Stimulated activated CD8-positive, alpha-beta memory T cell treated with anti-CD3 and anti-CD28 coated beads, Interleukin-7, amount 100 ng/mL, for 24 hours (primary cell): ENCODE measurements at places on chromosomes 6 and 20.

DNA sequence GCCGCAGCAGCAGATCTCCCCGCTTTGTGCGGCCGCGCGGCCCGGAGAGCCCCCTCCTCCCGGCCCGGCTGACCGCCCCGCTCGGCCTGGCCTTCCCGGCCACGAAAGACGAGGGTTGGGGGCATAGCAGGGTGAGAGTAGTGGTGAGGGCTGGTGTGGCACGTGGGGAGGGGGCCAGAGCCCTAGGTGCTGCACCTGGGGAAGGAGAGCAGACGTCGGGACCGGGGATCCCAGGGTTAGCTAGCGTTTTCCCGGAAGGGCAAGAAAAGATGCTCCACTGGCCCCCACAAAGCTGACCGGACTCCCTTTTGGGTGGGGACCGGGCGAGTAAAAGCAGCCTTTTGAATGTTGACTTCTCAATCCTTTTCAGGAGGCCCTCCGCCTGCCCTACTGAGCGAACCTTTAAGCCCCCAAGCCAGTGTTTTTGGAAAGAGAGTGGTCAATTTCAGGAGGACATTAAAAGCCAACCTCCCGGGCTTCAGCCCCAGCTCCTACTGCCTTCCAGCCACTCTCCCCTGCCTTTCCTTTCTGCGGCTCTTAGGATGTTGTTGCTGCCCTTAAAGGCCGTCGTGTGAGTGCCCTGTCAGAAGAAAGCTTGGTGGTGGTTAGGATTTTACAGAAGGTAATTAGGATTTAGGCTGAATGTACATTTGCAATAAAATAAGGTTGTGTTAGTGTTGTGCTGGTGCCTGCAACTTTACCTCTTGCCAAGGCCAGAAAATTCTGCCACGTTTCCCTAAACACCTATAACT is 648 bp upstream of the BACH2 start:
- DNase-seq = no peak

- DNase-seq = no peak
Measured at GRCh38 chr20:37524859-37525708, 2.6 kb downstream of the BLCAP start.

GRCh38 chr6:104227508-104227907 is 632.2 kb downstream of the HACE1 start:
- DNase-seq = no peak

DNA sequence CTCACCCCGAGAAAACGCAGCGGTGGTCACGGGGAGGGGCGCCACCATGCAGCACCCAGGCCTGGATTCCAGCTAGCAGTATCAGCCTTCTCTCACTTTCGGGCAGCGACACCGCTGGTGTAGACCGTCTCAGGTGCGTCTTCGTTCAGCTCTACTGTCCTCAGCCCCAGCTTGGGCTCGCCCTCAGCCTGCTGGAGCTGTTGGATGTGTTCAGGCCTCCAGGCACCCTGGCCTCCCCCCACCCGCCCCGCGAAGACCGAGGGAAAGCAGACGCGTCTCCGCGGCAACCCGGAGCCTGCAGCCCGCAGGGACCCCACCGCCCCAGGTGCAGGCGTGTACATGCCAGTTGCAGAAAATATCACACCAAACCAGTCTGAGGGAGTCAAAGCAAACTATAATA is 60.8 kb upstream of the CARMIL1 start:
- no peak for DNase-seq

DNA sequence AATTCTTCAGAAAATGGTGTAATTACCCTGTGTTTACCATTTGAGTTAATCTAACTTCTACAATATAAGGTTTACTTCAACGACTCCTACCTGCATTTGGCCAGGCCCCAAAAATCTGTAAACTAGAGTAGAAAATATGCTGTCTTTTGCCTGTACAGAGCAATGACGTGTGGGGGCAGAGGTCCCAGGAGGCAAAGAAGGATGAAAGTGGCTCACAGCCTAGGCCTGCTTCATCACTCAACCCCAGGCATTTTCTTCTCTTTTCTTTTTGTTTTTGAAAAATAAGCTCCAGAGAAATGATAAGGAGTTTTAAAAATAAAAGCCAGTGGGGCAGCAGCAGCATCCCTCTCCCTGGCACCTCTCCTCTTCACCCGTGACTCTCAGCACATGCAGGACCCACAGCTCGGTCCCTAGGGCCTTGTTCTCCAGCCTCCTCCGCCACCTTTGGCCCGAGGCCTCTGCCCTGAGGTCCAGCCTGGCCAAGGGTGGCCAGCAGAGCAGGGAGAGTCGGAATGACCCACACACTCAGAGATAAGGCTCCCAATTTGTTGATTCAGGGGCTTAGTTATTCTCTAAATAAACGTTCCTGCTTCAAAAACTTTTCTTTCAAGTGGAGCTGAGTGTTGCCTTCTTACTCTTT is 310.3 kb upstream of the RNF24 start:
- no peak for DNase-seq

DNA sequence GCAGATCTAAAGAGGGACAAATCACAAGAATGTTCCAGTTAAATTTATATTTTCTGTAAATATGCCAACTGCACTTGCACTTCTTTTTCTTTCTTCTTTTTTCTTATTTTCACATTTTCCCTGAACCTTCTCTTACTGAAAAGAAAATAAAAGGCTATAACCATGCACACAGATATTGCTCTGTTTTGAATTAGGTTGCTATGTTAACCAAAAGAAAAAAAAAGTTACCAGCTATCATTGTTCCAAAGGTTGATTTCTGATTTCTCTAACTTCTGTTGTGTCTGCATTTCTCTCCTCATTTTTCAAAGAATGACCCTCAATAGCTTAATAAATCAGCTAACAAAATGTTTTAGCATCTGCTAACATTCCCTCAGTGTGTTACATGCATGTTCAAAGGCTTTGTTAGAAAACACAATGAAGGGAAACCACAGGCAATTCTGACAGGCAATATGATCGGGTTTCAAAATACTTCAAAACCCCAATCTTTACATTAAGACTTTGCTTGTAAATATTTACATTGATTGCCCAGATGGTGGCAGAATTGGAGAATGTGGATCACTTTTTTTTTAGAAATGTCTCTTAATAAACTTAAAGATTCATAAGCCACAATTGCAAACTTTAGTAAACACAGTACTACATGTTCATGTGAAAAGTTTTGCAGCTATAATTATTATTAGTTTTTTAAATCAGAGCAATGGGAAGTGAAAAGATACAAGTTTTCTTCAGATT is 928.3 kb upstream of the FLRT3 start:
- DNase-seq = no peak

- no peak for DNase-seq
Measured at GRCh38 chr20:18615020-18615650, 27.3 kb downstream of the DTD1 start.

DNA sequence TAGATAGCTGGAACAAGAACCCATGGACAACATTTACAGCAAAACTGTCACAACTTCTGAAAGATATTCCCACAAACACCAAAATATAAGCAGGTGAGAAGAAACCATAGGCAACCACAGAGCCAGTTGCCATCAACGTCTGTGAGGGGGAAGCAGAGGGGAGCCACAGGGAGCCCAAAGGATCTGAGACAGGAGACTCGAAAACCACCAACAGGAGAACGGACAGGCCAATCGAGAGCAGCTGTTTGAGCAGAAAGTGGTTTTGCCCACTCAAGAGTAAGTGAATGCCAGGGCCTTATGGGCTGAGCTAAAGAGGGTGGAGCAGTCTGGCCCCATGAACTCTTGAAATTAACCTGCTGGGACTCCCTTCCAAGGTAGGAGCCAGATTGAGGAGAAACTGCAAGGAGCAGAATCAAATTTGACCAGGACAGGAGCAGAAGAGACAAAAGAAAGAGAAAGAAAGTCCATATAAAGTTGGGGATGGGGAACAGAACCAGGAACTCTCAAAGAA is 195.4 kb downstream of the ANKRD60 start:
- no peak for DNase-seq

DNA sequence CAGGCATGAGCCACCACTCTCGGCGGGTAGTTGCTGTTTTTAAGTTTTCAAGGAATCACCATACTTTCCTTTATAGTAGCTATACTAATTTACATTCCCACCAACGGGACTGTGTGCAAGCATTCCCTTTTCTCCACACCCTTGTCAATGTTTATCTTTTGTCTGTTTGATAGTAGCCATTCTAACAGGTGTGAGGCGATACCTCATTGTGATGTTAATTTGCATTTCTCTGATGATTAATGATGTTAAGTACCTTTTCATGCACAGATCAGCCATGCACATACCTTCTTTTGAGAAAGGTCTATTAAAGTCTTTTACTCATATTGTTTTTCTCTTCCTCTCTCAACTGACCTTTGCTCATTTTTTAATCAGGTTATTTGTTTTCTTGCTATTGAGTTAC is 43.0 kb upstream of the CCND3 start:
- DNase-seq = no peak

- DNase-seq = no peak
Measured at GRCh38 chr6:150881911-150882481, 16.5 kb downstream of the MTHFD1L start.

DNA sequence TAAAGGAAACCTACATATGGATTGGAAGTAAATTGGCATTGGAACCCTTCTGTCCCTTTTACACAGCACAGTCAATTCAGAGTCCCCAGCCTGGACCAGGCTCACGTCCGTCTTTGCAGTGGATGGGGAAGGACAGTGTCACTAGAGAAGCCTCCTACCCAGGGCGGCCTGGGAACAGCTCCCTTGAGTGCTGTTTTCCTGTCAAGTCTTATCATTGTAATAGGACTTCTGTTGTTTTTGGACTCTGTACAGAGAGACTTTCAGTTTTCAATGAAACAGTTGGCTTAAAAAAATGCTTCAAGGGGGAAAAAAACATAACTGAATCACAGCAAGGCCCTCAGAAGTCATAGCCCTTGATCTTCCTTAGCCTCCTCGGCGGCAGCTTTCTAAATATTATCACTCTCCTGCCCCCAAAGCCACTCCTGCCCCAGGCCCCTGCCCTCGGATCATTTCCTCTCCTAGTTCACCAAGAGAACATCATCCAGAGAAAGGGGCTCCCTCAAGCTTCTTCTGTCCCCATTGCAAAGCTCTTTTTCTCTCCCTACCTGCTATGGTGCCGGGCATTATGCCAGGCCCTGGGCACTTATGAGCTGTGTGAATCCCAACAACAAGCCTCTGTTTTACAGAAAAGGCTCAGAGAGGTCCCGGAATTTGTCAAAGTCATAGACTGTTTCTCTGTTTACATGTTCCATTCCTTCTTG is 37.8 kb upstream of the CNKSR3 start:
- DNase-seq = no peak

DNA sequence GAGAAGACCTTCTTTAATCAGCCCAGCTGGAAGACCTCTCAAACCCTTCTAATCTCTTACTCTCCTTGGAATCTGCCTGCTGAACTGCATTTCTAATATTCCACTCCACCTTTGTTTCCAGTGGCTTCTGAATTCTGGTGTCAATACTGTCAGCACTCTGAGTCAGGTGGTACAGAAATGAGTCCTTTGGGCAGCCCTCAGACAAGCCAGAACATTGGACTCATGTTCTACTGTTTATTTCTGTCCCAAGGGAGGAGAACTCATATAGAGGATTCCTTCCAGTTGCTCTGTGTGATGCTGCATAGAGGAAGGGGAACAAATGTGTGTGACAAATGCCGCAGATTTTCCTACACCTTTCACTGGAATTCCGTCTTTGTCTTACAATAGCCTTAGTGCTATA is 114.8 kb downstream of the PHF3 start:
- DNase-seq = no peak
